Pancreas (tissue), 10 donors: ENCODE measurements at places on chromosomes 12 and 14. TPM values are rescaled to one million over a fixed set of nuclear protein-coding genes. Genes with fewer than 3 reads are reported as not detected.

The CLEC4A gene
- total RNA-seq: 0.72 TPM

The ADGRD1 gene
- total RNA-seq: 7.3 TPM

The TAS2R14 gene
- total RNA-seq: 0.92 TPM

The PLEKHG7 gene
- 0.81 TPM for total RNA-seq

The RPL10L gene
- total RNA-seq: not detected

The ZNF605 gene
- 5.2 TPM for total RNA-seq

The OR9K2 gene
- total RNA-seq: not detected

The OR11G2 gene
- total RNA-seq: not detected

The ERC1 gene
- 17.9 TPM for total RNA-seq

The EML5 gene
- 1.3 TPM for total RNA-seq

GRCh38 chr12:66140731-66141130, 10.2 kb upstream of the LLPH start:
- DNase-seq: no peak

GRCh38 chr12:125852116-125852515, 786.9 kb downstream of the AACS start:
- DNase-seq: no peak

GRCh38 chr14:56099081-56099797, 19.0 kb upstream of the PELI2 start:
- DNase-seq: no peak

DNA sequence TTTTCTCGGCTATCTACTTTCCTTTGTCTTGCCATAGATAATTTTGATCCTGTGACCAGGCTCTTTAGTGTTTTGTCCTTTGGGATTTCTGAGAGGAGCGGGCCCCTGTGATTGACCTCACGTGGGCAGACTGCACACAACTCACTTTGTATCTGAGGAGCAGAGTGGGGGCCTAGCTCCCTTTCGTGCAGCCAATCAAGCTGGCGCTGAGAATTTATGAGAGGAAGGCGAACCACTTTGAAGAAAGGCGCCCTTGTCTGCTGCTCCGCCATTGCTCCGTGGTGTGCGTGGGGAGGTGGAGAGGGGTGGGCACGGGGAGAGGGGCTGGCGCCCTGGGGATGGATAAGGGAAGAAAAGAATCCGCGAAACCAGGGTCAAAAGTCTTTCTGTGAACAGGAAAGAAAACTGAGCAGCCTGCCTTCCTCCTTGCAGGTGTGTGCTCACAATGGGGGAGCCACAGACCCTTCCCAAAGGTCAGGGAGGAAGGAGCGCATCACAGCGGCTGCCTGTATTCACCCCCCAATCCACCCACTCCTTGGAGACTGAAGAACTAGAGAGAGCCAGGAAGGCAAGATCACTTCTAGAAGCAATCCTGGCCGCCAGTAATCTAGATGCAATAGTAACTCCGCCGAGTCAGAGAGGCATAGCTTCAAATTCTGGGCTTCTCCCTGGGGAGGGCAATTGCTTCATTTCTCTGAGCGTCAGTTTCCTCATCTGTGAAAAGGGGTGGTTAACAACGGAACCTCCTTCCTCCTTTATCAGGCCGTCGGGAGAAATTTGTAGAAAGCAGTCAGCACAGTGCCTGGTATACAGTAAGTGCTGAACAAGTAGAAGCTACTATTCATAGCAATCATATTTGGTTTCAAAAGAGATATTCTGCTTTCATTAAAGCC, 24.9 kb upstream of the MED13L start:
- no peak for DNase-seq

GRCh38 chr12:70329728-70330127, 36.4 kb upstream of the KCNMB4 start:
- no peak for DNase-seq

DNA sequence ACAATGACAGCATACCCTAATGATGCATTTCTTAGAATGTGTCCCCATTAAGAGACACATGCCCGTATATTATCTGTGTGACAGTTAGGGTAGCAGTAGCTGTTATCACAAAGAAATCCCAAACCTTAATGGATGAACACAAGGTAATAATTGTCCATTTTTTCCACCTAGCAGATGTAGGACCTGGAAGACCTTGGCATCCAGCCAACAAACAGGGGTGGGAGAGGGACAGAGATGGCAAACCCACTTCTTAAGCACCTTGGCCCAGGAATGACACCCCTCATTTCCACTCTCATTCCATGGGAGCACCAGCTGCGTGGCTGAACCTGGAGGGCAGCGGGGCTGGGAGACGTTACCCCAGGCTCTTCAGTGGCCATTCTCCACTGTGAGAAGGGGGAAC, 679.0 kb downstream of the AACS start:
- no peak for DNase-seq

- peak; percentile 25 for DNase-seq
Observed at GRCh38 chr14:52117111-52117832, 48.4 kb upstream of the NID2 start.

- no peak for DNase-seq
Observed at GRCh38 chr12:66647034-66647691, 31.7 kb downstream of the GRIP1 start.

DNA sequence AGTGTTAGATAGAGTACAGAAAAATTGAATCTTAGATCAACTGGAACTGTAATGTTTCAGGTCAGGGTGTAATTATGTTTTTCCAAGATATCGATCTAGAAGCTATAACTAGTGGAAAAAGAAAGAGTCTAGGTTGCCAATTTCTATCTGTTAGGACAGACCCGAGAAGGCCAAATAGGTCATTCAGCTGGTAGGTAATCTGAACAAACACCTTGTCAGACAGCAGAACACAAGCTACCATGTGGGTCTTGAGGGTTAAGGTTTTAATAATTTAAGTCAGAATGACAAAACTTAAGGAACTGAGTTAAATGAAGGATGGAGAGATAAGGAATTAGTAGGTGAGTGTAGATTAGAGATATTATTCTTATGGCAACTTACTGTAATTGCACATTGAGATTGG, 44.9 kb upstream of the KCNMB4 start:
- DNase-seq: no peak

DNA sequence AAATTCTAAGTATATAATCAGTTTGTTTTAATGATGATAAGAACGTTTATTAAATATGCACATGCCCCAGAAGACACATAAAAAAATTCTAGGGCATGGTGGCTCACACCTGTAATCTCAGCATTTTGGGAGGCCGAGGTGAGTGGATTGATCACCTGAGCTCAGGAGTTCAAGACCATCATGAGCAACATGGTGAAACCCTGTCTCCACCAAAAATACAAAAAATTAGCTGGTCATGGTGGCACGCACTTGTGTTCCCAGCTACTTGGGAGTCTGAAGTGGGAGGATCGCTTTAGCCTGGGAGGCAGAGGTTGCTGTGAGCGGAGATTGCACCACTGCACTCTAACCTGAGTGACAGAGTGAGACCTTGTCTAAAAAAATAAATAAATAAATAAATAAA, 4.0 kb downstream of the CD69 start:
- no peak for DNase-seq

DNA sequence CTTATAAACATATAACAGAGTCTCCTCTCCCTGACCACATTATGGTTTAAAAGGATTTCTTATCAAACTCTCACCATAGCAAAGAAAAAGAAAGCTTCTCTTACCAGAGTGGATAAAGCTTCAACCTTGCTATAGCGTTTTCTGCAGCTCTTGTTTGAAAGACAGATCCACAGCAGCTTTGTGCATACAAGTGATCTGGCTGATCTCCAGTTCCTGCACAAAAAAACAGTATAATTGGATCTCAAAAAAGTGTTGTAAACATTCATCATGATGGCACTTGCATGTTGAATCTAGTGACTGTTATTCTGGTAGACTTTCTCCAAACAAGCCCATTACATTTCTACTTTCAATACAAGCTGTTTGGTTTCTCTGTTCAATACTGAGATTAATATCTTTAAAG, 178.9 kb upstream of the MGAT4C start:
- DNase-seq: no peak

DNA sequence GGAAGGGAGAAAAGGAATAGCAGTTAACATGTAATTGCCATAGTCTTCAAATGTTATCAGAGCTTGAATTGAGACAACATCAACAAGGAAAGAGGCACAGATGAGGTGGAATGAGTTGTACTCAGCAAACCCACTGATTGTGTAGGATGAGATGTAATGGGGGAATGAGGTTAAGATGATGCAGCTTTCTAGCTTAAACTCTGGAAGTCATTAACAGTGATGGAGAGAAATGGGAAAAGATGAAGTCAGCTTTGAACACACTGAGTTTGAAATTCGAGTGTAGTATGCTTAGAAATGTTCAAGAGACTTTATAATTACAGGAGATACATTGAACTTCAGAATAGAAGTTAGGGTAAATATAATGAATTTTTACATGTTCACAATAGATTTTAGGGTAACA, 106.9 kb downstream of the PRKD1 start:
- no peak for DNase-seq

- DNase-seq: no peak
Observed at GRCh38 chr14:75044752-75045151, 6.5 kb downstream of the MLH3 start.

DNA sequence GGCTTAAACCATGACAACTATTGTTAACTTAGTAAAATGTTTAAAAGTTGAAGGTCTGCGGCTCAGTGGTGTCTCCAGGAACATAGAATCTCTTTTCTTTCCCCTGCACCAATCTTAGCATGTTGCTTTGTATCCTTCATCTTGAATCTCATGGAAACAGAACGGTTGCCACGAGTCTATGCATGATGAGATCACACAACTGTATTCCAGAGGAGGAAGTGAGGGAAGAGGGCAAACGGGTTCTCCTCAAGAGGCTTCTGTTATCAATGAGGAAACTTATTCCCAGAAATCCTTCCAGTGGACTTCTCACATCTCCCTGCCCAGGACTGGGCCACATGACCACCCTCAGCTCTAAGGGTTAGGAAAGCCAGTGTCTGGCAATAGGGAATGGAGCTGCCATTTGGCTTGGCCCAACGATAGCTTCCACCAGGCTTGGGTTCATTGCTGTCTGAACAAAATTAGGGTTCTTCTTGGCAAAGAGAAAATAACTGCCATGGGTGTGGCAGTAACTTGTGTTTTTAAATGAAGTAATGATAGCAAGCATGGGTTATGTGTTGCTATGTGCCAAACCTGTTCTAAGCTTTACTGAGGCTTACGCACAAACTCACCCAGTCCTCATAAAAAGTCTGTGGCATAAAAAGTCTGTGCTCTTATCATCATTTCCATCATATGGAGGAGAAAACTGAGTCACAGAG, 17.4 kb downstream of the PLXNC1 start:
- DNase-seq: no peak

GRCh38 chr12:124547626-124548025, 19.8 kb downstream of the NCOR2 start:
- no peak for DNase-seq
